ENCODE measurements at places on chromosomes 12 and 14.

GRCh38 chr12:110581931-110582275 lies 1.2 kb downstream of the PPTC7 start:
- DNase-seq, result no peak

GRCh38 chr12:27180906-27181505 lies 63.1 kb upstream of the STK38L start:
- no peak for DNase-seq

DNA sequence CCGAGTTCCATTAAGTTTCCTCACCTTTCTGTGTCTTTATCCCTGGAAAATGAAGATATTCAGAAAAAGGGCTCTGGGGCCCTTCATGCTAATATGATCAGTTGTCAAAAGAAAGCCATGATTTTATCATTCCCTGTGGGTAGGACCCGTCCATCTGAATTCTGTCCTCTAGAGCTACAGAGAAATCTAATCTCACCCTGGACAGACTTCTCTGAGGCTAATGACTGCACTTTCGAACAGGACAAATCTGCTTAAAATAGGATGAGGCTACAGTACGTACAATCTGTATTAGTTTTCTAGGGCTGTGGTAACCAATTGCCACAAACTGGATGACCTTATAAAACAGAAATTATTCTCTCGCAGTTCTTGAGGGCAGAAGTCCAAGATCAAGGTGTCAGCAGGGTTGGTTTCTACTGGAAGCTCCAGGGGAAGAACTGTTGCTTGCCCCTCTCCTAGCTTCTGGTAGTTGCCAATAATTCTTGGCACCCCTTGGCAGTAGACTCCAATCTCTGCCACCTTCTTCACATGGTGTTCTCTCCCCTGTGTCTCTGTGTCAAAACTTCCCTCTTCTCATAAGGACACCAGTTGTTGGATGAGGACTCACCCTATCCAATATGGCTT lies 1.3 kb downstream of the AK7 start:
- DNase-seq, result no peak

DNA sequence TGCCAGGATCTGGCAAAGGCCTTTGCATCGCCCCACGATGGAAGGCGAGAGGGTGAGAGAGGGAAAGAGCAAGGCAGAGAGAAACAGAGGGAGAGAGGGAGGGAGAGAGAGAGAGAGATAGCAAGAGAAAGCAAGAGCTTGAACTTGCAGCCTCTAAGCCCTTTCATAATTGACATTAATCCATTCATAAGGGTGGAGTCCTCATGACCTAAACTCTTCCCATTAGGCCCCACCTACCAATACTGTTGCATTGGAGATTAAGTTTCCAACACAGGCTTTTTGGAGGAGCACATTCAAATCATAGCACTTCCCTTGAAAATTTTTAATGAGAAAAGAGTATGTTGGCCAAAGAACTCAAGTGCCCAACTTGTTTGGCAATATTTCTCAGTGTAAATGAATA lies 48.6 kb upstream of the ZDHHC17 start:
- no peak for DNase-seq

- DNase-seq, result no peak
Observed at GRCh38 chr12:54046809-54047159, 6.9 kb upstream of the HOXC4 start.

DNA sequence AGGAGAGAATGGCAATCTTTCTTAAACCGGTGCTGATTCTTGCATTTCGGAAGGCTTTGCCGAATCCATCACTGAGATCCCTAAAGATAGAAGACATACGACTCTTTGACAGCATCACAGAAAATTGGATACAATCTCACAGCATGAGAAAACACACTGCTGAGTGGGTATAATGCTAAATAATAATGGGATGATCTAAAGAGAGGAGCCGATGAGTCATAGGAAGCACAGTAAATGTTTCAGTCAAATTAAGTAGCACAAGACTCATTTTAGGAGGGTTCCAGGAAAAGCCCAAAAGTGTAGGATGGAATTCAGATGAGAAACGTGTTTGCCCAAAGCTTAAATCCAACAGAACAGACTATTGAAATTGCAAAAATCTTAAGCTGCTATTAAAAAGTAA lies 81.7 kb downstream of the CPNE8 start:
- DNase-seq, result no peak

DNA sequence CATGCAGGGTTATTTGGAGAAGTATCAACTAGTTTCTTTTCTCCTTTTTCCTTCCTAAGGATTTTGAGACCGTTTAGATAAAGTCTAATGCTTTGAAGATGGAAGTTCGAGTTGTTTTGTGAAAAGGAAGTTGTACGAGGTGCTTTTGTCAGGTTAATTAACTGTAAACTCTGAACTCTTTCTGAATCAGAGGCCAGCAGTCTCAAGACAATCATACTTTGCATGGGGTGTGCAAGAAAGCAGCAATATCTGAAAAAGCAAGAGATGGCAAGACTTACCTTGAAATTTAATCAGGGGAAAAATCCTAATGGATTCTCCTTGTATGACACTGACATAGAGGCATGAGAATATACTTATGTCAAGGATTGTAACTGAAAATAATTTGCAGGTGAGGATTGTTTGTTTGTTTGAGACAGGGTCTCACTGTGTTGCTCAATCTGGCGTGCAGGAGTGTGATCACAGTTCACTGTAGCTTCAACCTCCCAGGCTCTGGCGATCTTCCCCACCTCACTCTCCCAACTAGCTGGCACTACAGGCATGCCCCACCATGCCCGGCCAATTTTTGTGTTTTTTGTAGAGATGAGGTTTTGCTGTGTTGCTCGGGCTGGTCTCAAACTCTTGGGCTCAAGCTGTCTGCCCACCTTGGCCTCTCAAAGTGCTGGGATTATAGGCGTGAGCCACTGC lies 170.2 kb upstream of the HMGA2 start:
- no peak for DNase-seq

GRCh38 chr12:105804591-105805265 lies 334.0 kb downstream of the NUAK1 start:
- no peak for DNase-seq

- peak; percentile 35 for DNase-seq
Observed at GRCh38 chr12:8860165-8860961, 37.9 kb downstream of the A2ML1 start.

GRCh38 chr14:71485833-71486232 lies 446.4 kb upstream of the RGS6 start:
- no peak for DNase-seq

GRCh38 chr12:83031196-83031595 lies 344.5 kb downstream of the TMTC2 start:
- DNase-seq, result no peak

- peak; percentile 79 for DNase-seq
Observed at GRCh38 chr12:94263011-94263811, 114.8 kb downstream of the PLXNC1 start.

- DNase-seq, result no peak
Observed at GRCh38 chr14:37083599-37083998, 88.8 kb downstream of the SLC25A21 start.

DNA sequence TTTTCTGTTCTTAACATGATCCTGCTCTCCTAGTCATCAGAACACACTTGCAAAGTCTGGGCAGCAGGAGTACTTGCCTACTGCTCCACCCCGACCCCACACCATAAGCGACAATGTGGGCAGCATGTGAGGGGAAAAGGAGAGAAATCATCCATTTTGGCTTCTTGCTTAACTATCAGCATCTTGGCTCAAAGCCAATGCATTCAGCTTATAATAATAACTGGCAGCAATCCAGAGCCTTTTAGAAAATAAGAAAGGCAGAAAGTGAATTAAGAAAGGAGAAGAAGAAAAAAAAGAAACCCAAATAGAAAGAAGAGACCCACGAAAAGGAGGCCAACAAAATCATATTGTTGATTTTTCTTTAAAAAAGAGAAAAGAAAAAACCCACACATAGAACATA lies 930.8 kb downstream of the BCL11B start:
- no peak for DNase-seq

DNA sequence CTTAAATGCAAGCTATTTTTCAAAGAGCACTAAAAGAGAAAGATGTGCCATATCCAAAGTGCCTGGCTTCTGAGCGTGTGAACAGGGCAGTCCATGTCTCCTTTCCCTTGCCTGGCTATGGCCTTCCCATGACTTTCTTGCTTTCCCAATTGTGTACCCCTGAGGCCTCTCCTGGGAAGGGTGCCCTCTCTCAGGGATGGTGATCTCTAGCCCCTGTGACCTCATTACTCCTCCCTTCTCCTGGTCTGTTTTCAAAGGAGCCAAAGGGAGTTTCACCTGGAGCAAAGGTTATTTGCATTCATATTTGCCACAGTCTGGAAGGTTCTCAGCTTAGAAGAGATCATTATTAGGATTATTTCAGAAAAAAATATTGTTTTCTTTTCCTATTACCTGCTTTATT lies 429.4 kb upstream of the TMTC1 start:
- DNase-seq, result no peak

DNA sequence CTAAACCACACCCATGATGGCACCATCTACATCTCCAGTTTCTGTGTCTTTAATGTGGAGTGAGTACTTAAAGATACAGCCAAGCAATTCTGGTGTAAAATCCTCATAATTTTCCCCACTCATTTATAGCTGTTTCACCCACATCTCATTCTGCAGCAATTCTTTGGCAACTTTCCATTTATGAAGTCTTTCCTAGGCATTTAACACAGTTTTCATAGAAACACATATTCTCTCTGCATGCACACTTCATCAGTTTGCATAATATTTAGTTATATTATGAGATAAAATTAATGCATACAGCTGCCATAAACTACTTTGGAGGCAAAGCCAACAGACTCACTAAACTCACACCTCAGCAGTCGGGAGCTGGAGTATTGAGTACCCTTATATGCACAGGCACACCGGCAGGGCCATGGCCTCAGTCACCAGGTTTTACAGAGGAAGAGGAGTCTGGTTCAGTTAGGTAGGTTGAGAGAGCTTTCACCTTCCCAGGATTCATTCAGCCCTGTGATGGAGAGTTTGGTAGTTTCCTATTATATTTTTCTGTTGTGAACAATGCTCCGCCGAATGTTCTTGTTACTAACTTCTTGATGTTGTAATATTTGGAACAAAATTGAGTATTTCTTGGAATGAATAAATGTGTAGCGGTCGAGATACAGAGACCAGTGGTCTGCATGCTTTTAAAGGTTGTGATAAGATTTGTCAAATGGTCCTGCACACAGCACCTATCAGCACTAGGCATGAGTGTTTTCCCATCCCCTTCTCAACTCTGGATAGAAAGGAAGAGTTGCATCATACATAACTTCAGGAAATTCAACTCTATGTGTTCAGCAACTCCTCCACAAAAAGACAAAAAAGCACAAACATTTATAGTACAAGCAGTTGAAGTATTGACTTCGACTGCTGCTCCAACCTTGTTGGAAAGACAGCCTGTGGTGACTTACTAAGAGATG lies 123.5 kb downstream of the TTC8 start:
- DNase-seq, result no peak

DNA sequence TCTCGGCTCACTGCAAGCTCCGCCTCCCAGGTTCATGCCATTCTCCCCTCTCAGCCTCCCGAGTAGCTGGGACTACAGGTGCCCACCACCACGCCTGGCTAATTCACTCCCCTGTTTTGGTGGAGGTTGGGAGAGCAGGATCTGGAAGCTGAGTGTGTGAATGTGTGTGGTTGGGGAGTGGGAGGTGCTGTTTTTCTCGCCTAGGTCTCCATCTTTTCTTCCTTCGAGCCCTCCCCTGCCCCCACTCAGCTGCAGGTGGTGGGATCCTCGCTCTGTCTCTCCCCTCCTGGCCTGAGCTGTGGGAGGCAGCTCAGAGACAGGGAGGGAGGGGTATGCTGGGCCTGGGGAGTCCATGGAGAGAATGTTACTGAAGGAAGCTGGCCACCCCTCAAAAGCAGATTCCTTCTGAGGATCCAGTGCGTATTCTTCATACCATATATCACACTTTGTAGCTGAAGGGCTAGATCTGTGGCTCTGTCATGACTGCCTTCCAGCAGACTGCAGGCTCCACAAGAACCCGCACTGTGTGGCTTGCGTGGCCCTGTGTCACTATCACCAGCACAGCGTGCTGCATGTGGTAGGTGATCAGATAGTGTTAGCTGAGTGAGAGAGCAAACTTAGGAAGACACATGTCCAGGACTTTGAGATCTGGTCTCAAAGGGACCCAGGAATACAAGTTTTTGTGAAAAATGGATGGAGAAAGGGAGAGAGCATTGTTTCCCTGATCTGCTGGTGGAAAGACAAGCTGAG lies 2.8 kb downstream of the KRT83 start:
- no peak for DNase-seq
